Lung microvascular endothelial cell (primary cell): ENCODE measurements at places on chromosomes 1 and 21.

DNA sequence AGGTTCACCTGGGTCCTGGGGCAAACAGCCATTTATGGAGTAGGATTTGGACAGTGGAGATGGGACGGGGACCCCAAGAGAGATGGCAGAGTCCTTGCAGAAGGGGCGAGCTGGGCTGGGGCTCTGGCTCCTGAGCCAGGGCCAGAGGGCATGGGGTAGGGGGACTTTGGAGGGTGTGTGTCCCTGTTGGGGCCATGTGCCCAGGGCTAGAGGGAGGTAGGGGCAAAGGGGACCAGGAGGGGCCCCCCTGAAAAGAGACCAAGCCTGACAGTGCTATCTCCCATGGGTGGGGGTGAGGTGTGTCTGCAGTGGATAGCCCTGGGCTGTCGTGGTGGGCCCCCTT, 92.3 kb downstream of the TRIM11 start:
- no peak for DNase-seq

DNA sequence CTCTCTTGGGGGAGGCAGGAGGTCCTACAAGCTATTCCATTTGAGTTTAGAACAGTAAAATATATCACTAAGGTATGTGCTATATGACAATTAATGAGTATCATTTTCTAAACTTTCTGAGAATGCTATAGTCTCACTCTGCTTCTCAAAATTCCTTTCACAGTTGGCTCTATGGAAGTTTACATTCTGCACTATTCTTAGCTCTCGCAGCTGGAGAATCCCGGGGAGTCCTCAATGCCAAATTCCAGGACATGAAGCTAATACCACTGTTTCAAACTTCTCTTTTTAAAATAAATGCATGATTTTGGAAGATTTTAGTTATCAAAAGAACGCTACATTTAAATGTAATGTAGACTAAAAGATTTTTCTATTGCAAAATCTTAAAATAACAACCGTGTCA, 22.4 kb upstream of the PALMD start:
- no peak for DNase-seq

- DNase-seq = no peak
Observed at GRCh38 chr1:96544831-96545221, 176.8 kb upstream of the PTBP2 start.

- no peak for DNase-seq
Observed at GRCh38 chr1:15000030-15000429, 153.5 kb upstream of the TMEM51 start.

DNA sequence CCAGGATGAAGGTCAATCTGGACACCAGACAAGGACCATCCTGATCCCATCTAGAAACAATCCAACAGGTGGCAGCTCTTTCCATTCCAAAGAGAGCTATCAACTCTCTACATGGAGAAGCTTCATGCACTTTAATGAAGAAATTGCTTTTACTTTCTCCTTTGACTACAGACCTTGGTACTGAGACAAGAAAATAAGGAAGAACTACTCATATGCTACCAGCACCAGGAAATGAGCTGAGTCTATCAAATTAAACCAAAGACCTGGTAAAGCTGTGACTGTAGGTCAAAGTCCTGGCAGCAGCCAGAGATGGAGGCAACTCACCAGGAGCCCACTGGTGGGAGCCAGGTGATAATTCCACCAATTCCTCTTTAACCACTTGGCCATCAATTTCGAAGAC, 64.3 kb upstream of the LRRC8B start:
- no peak for DNase-seq

GRCh38 chr1:165933446-165934170, 106.2 kb downstream of the UCK2 start:
- DNase-seq = no peak

GRCh38 chr1:219703368-219703639, 90.4 kb upstream of the ZC3H11B start:
- DNase-seq = no peak

DNA sequence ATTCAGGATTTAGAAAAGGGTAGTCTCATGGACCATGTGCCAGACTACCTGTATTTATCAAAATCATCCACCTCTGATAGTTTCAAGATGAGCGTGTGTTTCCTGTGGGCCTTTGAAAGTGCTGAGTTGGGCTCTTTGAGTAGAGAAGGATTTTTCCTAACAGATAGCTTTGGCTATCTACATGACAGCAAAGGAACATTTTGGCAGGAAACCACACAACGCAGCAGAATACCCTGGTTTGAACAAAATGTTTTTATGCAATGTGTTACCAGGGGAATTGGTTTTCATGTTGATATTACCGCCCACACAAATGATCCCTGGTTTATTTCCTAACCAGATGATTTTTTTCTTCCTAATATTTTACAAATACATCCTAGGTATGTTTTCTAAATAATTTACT, 431.4 kb downstream of the NEGR1 start:
- no peak for DNase-seq

DNA sequence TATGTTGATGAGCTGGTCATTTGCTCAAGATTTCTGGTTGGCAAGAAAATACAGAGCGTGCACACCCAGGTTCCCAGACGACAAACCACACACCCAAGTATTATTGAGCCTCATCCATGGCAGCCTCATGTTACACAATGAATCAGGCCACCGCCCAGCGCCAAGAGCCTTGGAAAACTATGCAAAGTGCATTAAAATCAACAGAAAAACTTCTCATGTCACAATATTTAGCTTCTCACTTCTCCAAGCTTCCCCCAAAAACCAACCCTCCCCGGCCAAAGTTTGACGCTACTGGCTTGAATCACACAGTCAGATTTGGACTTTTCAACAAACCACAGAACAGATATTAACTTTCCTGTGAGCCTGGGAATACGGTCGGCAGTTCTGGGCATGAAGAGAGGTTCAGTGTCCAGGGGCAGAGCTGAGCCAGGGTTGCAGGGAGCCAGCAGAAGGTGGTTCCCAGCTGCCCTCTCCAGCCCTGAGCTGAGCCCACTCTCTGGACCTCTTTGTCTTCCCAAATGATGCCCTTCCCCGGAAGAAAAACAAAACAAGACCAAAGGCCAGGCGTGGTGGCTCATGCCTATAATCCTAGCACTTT, 71.1 kb downstream of the SETD4 start:
- no peak for DNase-seq

GRCh38 chr1:232856541-232856940, 51.3 kb downstream of the MAP10 start:
- no peak for DNase-seq

DNA sequence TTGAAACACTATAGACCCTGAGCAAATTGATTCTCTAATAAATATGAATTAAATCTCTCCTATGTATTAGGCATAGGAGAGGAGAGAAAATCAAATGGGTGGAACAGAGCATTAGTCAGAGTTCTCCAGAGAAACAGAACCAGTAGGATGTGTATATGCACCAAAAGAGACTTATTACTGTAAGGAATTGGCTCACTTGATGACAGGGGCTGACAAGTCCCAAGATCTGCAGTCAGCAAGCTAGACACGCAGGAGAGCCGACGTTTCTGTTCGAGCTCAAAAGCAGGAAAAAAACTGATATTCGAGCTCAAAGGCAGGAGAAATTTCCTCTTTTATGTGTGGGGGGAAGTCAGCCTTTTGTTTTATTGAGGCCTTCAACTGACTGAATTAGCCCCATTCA, 259.2 kb upstream of the KAZN start:
- DNase-seq = no peak

- DNase-seq = peak; percentile 52
Observed at GRCh38 chr21:38126666-38127303, 130.0 kb upstream of the KCNJ15 start.

- no peak for DNase-seq
Observed at GRCh38 chr1:10865518-10866320, 69.3 kb upstream of the CASZ1 start.

DNA sequence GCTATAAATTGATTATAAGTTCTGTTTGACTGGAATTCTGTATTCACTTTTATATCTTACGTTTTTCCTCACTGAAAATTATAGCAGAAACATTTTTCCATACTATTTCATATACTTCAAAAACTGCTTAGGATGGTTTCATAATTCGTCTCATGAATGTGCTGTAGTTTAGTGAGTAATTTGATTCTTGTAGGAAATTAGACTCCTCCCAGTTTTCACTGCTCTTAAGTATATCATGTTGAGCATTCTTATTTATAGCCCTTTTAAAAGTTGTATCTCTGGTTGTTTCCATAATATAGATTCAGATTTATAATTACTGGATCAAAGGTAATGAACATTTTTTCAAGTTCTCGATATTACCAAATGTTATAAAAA, 250.6 kb downstream of the FMN2 start:
- no peak for DNase-seq

GRCh38 chr1:220783453-220783852, 3.3 kb upstream of the MTARC1 start:
- DNase-seq = no peak

- no peak for DNase-seq
Observed at GRCh38 chr1:207006083-207006482, 26.5 kb downstream of the C1orf116 start.

DNA sequence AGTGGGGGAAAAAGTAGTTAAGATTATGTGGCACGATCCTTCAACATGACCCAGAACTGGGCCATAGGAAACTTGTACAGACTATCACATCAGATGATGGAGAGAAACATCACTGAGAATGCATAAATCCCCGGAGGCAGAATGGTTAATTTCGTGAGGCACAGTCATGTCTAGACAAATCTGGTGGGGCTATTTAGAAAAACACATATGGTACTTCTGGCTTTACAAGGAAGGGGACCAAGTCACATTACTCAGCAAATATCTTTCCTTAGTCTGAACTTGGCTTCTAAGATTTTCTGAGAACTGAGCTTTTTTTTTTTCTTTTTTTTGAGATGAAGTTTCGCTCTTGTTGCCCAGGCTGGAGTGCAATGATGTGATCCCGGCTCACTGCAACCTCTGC, 9.2 kb upstream of the UQCRHL start:
- DNase-seq = no peak

DNA sequence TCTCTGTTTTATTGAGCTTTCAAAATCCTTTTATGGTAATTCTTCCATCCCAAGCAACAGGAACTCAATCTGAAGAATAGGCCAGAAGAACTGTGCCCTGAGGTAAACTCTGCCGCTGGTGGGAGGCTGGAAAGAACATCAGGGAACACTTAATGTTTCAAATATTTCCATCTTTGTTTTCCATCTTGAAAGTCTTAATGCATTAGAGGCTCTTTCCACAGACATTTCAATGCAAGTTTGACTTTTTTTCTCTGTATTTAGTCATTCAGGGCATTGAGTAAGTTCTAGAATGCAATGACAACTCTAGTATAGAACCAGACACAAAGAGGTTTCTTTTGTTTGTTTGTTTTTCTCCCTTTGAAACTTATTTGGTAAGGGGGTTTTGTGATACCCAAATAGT, 61.5 kb downstream of the KIAA0040 start:
- no peak for DNase-seq

GRCh38 chr1:110380672-110381283, 10.0 kb downstream of the SLC16A4 start:
- no peak for DNase-seq

- DNase-seq = no peak
Observed at GRCh38 chr21:36532769-36533467, 53.0 kb upstream of the CLDN14 start.

DNA sequence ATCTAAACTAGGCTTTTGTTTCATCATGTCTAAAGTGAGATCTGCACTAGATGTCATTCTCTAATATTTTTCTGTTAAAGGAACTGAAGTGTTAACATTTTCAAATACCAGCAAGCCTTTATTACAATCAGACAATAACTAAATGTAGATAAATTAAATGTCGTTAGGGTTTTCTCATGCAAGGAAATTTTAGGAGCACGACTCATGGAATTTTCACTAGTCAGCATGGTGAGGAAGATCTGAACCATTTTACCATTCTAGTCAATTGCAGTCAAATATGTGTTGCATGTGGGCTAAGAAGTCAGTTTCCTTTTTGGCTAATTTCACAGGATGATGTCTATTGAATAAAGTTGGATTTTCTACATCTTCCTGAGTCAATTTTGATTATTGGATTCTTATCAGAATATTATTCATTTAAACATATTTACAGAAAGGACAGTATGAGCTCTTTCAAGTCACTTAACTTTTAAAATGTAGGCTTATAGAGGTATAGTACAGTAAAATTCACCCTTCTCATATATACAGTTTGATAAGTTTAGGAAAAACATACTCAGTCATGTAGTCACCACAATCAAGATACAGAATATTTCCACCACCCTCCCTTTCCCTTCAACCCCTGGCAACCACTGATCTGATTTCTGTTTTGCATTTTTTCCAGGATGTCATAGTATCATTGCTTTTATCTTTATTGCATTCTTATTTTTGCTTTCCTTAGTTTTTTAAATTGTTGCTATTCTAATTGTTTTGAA, 9.2 kb downstream of the GCSAML start:
- no peak for DNase-seq

GRCh38 chr1:177977141-177977540, 7.3 kb upstream of the SEC16B start:
- DNase-seq = no peak

GRCh38 chr21:37292941-37293340, 25.8 kb upstream of the VPS26C start:
- DNase-seq = peak; percentile 93

DNA sequence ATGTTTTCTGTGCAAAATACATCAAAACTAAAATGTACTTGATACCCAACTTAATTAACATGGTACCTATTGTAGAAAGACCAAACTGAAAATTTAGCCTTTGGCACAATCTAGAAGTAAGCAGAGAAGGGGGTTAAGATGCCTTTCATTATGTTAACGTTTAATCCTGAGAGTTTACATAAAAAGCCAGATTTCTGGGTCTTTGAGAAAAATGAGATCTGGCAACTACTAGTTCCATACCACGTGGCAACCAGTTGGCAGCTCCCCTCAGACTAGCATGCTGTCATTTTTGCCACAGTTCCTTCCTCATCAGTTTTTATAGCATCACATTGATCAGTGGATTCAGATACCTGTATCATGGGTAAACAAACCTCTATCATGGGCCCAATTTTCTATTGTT, 1.5 kb downstream of the RO60 start:
- DNase-seq = peak; percentile 28

DNA sequence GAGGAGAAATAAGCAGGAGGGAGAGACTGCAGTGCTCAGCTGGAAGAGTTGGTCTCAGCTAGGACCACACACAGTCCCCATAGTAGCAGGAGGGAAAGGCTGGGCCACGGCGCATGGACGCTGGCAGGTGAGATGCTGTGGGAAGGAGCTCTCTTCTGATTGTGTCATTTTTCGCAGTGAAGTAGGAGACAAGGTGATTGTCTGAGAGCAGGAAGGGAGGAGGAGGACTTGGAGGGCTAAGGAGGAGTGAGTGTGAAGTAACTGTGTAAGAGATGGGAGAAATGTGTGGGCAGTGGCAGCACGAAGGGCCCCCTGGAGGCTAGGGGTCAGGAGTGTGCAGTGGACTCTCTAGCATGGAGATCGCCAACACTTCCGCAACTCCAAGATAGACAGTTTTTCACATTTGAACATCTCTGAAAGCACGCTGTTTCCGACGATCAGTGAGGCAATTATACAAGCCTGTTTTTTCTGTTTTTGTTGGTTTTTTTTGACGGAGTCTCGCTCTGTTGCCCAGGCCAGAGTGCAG, 26.4 kb upstream of the KCNC4 start:
- DNase-seq = no peak

- no peak for DNase-seq
Observed at GRCh38 chr21:15775981-15776380, 46.2 kb downstream of the USP25 start.

- DNase-seq = peak; percentile 50
Observed at GRCh38 chr1:31297277-31298247, 730 bp downstream of the ZCCHC17 start.
